NCI-H1694 (cell line): ENCODE measurements at places on chromosomes 3 and 15.
A peak's percentile ranks its signal among the peaks of the same experiment; 100 is the strongest.

DNA sequence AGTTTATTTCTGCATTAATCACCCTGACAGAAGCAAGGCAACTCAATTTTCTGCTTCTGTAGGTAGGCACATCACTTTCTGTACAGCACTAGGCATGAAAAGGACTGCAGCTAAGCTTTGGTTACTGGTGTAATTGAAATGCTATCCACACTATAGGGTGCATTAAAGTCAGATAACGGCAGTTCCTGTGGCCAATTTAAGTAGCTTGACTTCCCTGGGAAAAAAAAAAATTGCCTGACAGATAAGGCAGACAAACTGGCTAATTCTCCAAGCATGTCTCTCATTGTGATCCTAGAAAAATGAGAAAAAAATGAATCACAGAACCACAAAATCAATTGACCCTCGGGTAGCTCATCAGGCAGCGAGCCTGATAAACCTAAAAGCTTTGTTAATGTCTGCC lies 151.4 kb downstream of the MEIS2 start:
- DNase-seq: no peak

- DNase-seq: no peak
Measured at GRCh38 chr3:159250961-159251360, 449.1 kb downstream of the MFSD1 start.

GRCh38 chr15:41233367-41233771 lies 2.3 kb downstream of the CHP1 start:
- no peak for DNase-seq

- peak; percentile 24 for DNase-seq
Measured at GRCh38 chr3:158108445-158108985, 1.4 kb upstream of the RSRC1 start.

GRCh38 chr3:108486941-108487340 lies 23.5 kb downstream of the MYH15 start:
- peak; percentile 23 for DNase-seq
